ENCODE measurements at places on chromosomes 7 and 10.

DNA sequence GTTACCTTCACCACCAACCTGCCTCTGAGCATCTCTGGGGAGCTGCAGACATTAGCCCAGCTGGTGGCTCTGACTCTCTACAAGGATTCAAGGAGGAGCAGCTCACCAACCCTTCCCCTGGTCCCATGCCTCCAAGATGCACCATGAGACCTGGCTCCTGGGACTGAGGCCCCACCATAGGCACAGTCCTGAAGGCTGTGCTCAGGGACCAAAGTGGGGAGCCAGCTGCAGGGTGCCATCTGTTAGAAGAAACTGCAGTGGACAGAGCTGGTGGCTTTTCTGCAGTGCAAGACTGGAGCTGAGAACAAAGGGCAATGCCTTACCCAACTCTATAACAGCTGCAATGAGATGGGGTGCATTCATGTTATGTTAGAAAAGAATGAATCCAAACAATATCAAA, 581.6 kb downstream of the TCERG1L start:
- no peak for DNase-seq

DNA sequence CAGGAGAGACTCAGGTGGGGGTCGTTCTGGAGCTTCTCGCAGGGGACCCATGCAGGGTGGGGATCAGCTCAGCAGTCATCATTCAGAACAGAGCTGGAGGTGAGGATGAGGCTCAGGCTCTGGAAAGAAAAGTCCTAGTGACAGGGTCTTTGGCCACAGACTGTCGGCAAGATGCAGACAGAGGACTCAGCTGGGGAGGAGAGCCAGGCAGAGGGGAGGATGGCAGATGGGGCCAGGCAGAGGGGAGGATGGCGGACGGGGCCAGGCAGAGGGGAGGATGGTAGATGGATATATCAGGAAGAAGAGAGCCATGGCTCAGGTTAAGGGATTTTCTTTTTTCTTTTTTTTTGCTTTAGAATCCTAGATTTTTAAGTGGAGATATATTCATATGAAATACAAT, 7.7 kb upstream of the IL15RA start:
- DNase-seq = no peak

- no peak for DNase-seq
Observed at GRCh38 chr7:90210475-90210874, 1.1 kb upstream of the STEAP2 start.

DNA sequence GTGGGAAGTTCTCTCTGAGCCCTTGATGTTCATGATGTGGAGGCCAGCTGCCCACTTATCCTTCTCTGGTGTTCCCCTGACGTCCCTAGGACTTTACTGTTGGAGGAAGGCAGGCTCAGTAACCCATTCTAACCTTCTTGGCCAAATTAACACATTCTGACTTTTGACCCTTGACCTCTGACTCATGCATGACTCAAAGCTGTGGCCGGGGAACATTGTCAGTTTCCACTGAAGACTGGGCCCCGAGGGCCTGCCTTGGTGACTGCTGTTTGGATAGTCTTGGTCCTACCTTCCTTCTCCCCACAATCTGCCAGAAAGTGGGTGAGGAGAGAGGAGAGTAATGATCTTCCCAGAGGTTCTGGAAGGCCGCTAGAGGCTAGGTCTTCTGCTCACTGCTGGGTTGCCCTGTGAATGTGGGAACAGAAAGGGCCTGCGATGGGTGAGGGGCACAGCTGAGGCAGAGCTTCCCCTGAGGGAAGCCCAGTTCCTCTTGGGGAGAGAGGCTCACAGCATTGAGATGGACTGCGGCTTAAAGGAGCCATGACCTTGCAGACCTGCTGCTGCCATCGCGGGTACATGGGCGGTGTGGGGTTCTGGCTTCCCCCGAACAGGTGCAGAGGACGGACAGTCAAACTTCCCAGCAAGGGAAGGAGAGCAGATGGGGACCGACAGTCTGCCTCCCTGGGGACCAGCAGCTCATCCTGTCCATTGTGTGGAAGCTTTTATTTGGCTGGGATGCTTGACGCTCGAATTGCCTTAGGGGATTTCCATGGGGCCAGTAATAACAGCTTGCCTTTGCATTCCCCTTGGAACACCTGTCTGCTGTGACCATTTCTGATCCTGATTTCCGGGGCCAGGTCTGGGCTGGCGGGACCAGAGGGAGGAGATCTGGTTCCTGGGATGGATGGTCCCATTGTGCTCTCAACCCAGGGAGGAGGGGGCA, 43.8 kb downstream of the ADAMTS14 start:
- DNase-seq = peak; percentile 27

DNA sequence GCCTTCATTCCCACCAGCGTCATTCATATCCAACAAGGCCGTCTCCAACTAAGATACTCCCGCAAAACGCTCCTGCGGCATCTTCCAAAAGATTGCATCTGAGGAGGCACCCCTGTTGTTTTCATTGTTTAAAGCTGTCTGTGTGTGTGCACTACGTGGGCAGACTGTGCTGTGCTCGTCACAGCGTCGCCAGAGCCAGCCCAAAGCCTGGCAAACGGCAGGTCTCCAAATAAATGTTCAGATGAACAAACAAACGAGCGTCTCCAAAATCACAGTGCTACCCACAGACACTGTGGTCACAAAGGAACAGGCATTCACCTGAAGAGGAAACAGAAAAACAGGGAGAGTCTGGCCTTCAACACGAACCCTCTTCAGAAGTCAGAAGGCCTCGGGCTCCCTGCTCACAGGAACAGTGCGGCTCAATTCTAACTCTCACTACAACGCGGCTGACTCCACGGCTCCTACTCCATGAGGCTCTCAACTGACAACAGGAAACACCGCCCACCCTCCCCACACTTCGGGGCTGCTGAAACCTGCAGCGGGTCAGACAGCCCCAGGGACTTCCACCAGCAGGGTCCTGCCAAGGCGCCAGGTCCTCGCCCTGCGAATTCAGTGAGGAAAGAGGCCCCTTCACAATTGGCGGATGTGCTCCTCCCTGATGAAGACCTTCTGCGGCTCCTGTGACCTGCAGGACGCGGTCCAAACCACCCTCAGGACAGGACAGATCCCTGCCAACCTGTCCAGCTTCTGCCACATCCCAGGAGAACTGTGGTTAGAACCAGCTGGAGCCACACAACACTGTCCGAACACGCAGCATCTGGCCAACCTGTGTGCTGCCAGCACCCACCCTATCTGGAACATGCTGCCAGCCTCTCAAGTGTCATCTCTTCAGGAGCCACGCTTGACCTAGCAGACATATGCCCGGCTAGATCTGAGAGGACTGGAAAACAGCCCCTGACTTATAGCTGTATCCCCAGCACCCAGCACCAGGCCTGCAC, 36.1 kb downstream of the MAD1L1 start:
- no peak for DNase-seq

DNA sequence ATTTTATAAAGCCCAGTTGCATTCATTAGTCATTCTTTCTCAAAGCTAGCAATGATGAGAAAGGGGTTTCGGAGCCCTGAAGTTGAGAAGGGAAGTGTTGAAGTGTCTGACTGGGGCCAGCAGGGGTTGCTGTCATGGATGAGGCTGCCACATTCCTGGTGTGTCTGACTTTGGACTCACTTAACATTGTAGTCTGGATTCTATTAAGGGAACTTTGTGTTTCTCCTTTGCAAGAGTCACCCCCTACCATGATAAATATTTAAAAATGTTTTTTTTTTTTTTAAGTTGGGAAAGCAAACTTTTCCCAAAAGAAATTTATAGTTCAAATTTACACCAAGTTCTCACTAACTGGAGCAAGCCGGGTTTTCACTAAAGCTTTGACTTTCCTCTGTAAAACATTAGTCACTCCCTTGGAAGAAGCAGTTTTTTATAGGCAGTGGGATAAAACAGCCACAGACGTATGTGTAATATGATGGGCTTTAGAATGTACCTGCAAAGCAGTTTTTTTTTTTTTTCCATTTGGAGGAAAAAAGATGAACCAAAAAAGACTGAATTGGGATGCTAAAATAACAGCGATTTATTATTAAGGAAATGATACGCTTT, 243.6 kb downstream of the TWIST1 start:
- DNase-seq = peak; percentile 17

GRCh38 chr10:103861505-103861904, 6.1 kb upstream of the SH3PXD2A start:
- peak; percentile 73 for DNase-seq

DNA sequence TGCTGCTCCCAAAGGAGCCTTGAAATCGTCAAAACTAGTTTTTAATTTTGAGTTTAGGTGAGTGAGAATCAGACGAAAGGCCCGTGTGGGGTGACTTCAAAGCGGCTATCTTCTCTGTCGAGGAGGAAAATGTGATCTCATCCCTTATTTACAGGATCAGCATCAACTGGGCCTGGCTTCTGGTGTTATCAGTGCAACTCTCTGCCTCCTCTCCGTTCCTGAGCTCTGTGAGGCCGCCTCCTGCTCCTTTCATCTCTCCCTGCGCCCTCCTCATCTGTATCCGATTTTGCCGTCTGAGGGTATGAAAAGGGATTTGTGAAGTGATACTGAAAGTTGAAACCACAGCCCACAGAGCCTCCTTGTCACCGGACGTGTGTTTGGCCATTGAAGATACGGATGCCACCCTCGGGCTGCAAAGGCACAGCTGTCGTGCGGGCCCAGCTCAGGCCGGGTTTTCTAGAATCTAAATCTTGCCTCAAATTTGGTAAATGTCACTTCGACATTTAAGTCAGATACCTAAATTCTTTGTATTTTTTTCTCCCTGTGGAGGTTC, 408.7 kb upstream of the ADARB2 start:
- no peak for DNase-seq

DNA sequence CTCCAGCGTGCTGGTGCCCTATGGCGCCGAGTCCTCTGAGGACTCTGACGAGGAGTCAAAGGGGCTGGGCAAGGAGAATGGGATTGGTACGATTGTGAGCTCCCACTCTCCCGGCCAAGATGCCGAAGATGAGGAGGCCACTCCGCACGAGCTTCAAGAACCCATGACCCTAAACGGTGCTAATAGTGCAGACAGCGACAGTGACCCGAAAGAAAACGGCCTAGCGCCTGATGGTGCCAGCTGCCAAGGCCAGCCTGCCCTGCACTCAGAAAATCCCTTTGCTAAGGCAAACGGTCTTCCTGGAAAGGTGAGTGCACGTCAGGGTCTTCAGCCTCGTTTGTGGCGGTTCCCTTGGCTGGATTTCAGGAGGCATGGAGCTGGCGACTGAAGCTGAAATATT, 118.8 kb downstream of the ANKRD61 start:
- no peak for DNase-seq

GRCh38 chr7:21099432-21099831, 312.7 kb upstream of the SP8 start:
- peak; percentile 30 for DNase-seq

GRCh38 chr10:104938031-104938430, 296.9 kb downstream of the SORCS3 start:
- DNase-seq = no peak
